Activated CD4-positive, alpha-beta T cell treated with anti-CD3 and anti-CD28 coated beads, Interleukin-2, amount 10 ng/mL, durations not matched to agents 24 days and 14 days (primary cell): ENCODE measurements at places on chromosomes 1 and 21. TPM values are rescaled to one million over a fixed set of nuclear protein-coding genes. Genes with fewer than 3 reads are reported as not detected.

- H3K27ac ChIP-seq: no peak overlapping the region
- H3K27me3 ChIP-seq: peaks cover 10% of the 10 kb centered on the region
- peak; percentile 73 for DNase-seq
- H3K4me3 ChIP-seq: no peak overlapping the region
These were observed 89.2 kb upstream of the COL6A1 start for GRCh38 chr21:45892156-45892915.

GRCh38 chr21:42223826-42224575 is 5.1 kb downstream of the ABCG1 start:
- DNase-seq: no peak
- no peak overlapping the region for H3K27ac ChIP-seq
- H3K27me3 ChIP-seq: no peaks in the 10 kb centered on the region
- H3K4me3 ChIP-seq: no peak overlapping the region
- peaks cover 50% of the 10 kb centered on the region for H3K4me1 ChIP-seq

GRCh38 chr1:181551249-181551648 is 67.9 kb downstream of the CACNA1E start:
- H3K4me3 ChIP-seq: no peak overlapping the region
- no peak for DNase-seq
- no peaks in the 10 kb centered on the region for H3K4me1 ChIP-seq
- no peaks in the 10 kb centered on the region for H3K36me3 ChIP-seq
- H3K27ac ChIP-seq: no peak overlapping the region

- peaks cover 24% of the 10 kb centered on the region for H3K27me3 ChIP-seq
- no peaks in the 10 kb centered on the region for H3K4me1 ChIP-seq
- no peak overlapping the region for H3K27ac ChIP-seq
- H3K36me3 ChIP-seq: no peaks in the 10 kb centered on the region
- H3K4me3 ChIP-seq: no peak overlapping the region
These were observed 124.9 kb upstream of the SMYD2 start for GRCh38 chr1:214155987-214156625.

- no peaks in the 10 kb centered on the region for H3K36me3 ChIP-seq
- H3K27ac ChIP-seq: no peak overlapping the region
- no peak overlapping the region for H3K4me3 ChIP-seq
These were observed 180.0 kb downstream of the PCP4 start for GRCh38 chr21:40047211-40047610.

- H3K4me3 ChIP-seq: no peak overlapping the region
- no peak overlapping the region for H3K27ac ChIP-seq
- peaks cover 8% of the 10 kb centered on the region for H3K36me3 ChIP-seq
- peaks cover 5% of the 10 kb centered on the region for H3K4me1 ChIP-seq
- DNase-seq: no peak
These were observed 7.1 kb downstream of the PHLDA3 start for GRCh38 chr1:201461645-201462441.

GRCh38 chr1:65478379-65479026 is 58.0 kb downstream of the LEPR start:
- H3K4me3 ChIP-seq: no peak overlapping the region
- peaks cover 9% of the 10 kb centered on the region for H3K27me3 ChIP-seq
- no peak overlapping the region for H3K27ac ChIP-seq
- no peaks in the 10 kb centered on the region for H3K4me1 ChIP-seq
- no peaks in the 10 kb centered on the region for H3K36me3 ChIP-seq

DNA sequence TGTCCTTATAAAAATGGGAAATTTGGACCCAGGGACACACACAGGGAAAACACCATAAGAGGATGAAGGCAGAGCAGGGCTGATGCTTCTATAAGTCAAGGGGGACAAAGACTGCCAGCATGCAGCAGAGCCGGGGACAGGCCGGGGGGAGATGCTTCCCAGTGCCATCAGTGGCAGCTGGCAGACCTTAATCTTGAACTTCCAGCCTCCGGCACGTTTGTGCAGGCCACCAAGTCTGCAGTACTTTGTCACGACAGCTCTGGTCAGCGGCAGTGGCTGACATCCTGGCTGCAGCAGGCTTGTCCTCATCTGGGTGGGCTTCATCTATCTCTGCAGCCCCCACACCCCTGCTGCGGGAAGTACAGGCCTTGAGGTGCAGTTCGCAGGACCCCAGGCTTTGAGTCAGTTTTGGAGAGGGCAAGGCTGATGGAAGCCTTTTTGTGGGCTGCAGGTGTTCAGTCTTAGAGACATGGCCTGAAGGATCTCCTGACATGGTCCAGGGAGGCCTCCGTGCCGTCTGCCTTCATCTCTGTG is 186.0 kb downstream of the DYRK1A start:
- no peaks in the 10 kb centered on the region for H3K4me1 ChIP-seq
- H3K27me3 ChIP-seq: no peaks in the 10 kb centered on the region
- H3K36me3 ChIP-seq: no peaks in the 10 kb centered on the region
- H3K4me3 ChIP-seq: no peak overlapping the region
- DNase-seq: no peak

Gene EDARADD
- total RNA-seq: 32.0 and 32.6 TPM in 2 replicates
